H1 (cell line): ENCODE measurements at places on chromosomes 2 and 18. TPM values are rescaled to one million over a fixed set of nuclear protein-coding genes. Genes with fewer than 3 reads are reported as not detected.
A peak's percentile ranks its signal among the peaks of the same experiment; 100 is the strongest.

GRCh38 chr2:226424971-226425370 lies 374.6 kb downstream of the IRS1 start:
- DNase-seq = no peak

- DNase-seq = no peak
Measured at GRCh38 chr2:12807907-12808810, 91.4 kb downstream of the TRIB2 start.

DNA sequence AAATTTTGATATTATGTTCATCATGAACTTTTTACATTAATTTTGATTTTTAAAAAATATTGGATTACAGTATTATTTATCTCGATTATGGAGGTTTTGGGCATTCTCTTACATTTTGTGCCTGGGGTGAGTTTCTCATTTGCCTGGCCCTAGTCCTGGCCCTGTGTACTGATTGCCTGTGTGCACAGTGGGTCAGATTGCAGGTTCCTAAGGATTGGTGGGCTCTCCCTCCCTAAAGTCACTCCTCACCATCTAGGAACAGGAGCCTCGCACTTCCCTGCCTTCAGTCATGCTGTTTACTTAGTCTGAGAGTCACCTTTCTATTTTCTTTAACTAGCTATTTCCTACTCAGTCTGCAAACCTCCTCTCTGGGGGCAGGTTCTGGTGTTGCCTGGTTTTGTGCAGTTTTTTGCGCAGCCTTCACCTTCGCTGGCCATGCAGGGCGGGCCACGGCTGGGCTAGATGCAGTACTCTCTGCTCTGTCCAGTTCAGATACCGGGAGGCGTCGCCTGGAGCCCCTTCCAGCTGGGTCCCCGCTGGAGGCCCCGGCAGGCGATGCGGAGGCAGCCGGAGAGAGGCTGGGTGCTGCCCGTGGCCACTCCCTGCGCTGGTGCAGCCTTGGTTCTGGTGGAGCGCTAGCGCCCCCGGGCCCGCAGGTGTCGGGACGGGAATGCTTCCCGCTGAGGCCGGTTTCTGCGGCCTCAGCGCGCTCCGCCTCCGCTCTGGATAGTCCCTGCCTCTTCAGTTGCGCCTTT lies 23.3 kb upstream of the MC5R start:
- DNase-seq = peak; percentile 75

- DNase-seq = no peak
Measured at GRCh38 chr2:199975273-199975895, 20.0 kb downstream of the MAIP1 start.

- DNase-seq = no peak
Measured at GRCh38 chr2:26534098-26534864, 56.4 kb upstream of the OTOF start.

- no peak for DNase-seq
Measured at GRCh38 chr18:60235164-60235563, 137.4 kb downstream of the MC4R start.

DNA sequence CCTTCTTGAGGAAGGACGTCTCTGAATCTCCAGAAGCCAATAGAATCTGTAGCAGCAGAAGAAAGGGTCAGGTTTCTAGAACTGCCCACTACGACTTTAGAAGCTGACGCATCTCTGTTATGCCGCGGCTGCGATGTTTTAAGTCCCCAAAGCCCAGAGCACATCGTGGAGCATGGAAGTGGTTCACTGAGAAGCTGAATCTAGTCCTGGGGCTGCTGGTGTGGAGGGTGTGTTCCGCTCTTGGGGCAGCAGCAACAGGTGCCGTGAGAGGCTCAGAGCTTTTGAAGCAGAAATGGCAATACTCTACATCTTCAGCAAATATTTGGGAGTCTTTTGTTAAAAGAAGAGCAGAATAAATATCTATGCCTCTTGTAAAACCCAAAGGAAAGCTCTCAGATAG lies 48.9 kb upstream of the RMDN2 start:
- DNase-seq = no peak

DNA sequence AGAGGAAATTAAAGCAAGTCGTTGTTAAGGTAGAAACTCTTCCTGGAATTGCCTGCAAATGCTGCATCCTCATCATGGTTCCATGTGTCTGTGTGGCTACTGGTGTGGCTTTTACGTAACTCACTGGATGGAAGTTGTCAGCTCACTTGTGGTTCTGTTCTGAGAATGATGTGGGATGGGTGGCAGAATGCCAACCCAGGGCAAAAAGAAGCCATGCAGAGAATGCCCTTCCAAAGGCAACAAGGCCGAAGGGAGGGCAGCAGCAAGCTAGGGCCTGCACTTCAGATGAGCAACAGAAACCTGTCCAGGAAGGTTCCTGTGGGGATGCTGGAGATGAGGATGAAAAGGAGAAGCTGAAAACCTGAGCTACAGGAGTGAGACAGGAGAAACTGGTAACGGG lies 10.4 kb upstream of the NAPG start:
- no peak for DNase-seq

DNA sequence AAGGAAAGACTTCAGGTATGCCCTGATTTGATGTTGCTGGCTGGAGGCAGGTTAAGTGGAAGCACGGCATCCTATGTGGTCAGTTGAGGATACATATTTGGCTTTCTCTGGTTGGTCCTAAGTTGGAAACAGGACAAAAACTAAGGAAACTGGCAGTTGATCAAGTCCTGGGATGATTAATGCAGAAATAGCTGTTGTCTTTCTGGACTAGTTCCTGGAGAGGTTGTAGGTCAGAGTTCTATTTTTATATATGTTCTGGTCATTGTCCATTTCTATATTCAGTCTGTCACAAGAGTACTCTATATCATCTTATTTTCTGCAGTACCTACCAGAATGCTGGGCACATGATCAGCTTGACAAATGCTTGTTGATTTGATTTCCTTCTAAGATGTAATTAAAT lies 4.0 kb upstream of the SLC35F5 start:
- no peak for DNase-seq

GRCh38 chr2:12714391-12715221 lies 2.1 kb upstream of the TRIB2 start:
- no peak for DNase-seq

- no peak for DNase-seq
Measured at GRCh38 chr2:233021771-233022170, 8.7 kb upstream of the NGEF start.

GRCh38 chr2:84429328-84429727 lies 29.8 kb downstream of the SUCLG1 start:
- no peak for DNase-seq

GRCh38 chr2:70923378-70924015 lies 12.2 kb upstream of the ATP6V1B1 start:
- DNase-seq = no peak

DNA sequence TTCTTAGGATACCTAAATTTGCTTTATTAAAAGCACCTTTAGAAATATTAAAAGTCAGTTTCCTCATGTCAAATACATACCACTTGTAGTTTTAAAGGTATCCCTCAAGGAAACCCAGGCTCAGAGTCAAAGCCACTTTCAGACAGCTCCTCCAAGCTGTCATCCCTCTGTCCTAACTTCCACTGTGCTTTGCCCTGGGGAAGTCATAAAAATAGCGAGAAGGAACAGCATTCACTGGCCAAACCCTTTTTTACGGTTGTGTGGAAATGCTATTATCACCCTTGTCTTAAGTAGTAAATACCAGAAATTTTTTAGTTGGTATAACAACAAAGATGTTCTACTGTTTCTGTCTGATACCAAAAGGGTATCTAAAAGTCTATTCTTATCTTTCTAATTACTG lies 680.5 kb downstream of the ZEB2 start:
- no peak for DNase-seq

GRCh38 chr18:4285525-4285924 lies 169.6 kb downstream of the DLGAP1 start:
- DNase-seq = no peak

GRCh38 chr2:42809819-42810120 lies 17.4 kb upstream of the HAAO start:
- peak; percentile 21 for DNase-seq

- DNase-seq = no peak
Measured at GRCh38 chr2:166725927-166726924, 162.1 kb upstream of the XIRP2 start.

GRCh38 chr2:104914509-104914908 lies 60.6 kb downstream of the POU3F3 start:
- DNase-seq = no peak

DNA sequence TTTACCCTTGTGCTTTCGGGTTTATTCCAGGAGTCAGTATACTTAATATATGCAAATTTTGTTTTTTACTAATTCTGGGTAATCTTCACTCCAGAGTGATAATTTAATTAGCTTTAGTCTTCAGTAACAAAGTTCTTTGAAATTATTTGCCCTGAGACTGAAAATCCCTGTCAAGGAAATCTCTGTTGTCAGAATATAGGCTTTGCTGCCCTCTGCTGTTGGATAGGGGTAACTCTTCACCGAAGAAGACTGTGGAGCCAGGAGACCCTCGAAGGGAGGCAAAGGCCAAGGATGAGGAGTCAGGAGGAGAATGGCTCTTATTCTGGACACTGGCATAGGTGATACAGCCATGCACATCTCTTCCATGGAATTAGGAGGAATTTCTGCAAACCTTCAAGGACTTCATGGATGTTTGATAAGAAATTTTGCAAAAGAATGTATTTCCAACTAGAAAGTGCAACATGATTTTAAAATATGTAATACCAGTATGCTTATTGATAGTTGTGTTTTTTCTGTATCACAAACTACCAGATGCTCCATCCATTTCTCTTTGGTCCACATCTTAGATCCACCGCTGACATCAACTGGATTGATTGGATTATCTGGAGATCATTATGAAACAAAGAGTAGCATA lies 182.3 kb downstream of the RDH14 start:
- DNase-seq = no peak

DNA sequence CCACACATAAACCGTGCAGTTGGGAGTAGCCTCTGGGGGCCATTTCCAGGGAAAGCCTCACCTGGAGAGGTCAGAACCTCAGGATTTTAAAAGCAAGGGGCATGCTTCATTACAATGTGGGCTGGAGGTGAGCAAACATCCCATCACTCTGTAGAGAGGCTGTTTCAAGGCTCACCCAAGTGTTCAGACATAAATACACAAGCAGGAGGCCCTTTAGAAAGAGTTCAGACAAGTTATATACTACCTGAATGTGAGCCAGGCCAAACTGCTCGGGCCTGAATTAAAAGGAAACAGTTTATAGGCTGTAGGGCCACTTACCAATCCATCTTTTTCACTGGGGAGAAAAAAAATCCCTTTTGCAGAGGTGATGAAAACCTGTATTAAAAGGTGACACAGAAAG lies 540.0 kb upstream of the ZEB2 start:
- no peak for DNase-seq

DNA sequence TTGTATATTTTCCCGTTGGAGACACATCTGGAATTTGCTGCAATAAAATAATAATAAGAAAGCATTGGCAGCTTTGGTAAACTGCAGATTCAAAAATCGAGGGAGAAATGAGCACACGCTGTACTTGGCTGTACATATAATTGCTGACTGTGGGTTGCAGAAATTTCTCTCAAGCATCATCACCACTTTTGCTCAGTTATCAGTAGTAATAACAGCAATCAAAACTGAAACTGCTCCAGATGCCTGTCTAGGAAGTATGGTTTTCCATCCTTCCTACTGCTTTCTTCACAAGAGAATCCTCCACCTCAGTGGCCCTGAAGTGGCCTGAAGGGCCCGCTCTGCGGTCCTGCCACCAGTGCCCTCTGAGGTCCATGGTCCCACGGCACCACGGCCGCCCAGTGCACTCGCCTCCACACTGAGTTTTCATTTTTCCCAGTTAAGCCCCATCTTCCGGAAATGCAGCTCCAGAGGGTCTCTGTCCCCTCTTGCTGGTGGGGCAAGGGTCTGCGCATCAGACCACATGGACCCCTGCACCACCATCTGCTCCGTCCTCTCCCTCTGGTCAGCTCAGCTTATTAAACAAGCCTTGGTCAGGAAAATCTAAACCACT lies 3.9 kb downstream of the DUSP28 start:
- no peak for DNase-seq

DNA sequence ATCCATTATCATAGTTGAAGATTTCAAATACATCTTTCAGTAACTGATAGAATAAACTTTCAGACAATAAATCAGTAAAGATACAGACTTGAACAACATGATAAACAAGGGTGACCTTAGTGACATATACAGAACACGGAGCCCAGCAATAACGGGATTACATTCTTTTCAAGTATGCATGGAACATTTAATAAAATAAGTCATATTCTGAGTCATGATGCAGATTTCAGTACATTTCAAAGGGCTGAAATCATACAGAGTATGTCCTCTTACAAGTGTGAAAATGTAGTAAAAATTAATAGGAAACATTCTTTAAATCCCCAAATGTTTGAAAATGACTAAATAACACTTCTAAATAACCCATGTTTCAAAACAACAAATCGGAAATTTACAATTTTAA lies 17.2 kb upstream of the KLHL29 start:
- DNase-seq = no peak

DNA sequence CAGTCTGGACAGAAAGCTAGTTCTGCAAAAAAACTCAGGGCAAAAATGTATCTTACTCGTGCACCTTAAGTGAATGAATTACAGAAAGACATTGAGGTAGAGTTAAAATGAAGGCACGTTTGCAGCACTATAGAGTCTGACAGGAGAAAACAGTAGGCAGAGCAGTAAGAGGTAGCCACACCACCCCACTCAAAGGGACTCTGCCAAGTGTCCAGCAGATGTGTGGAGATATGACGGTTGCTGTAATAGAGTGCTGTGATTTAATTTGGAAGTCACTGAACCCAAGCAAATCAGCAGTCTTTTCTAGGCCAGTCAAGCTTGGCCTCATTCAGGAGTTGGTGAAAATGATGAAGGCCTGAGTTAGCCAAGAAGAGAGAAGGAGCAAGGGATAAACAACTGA lies 464.4 kb downstream of the PTPRM start:
- DNase-seq = no peak

- DNase-seq = no peak
Measured at GRCh38 chr2:191690327-191690726, 12.4 kb downstream of the NABP1 start.

Gene ELOA2
- total RNA-seq = not detected in 2 replicates

Gene LIPG
- total RNA-seq = 9.8 and 11.8 TPM in 2 replicates

Gene SCN9A
- total RNA-seq = 6.1 and 6.2 TPM in 2 replicates

Gene CROCC2
- not detected in 2 replicates for total RNA-seq

Gene COQ10B
- 17.0 and 17.3 TPM in 2 replicates for total RNA-seq

Gene CHAC2
- total RNA-seq = 11.2 and 11.7 TPM in 2 replicates

Gene NOL4
- 1.6 and 2.6 TPM in 2 replicates for total RNA-seq

Gene YPEL5
- 28.0 and 28.6 TPM in 2 replicates for total RNA-seq

Gene PAX8
- total RNA-seq = not detected in 2 replicates

Gene TANC1
- total RNA-seq = 7.6 and 7.8 TPM in 2 replicates

Gene PFN4
- total RNA-seq = not detected in 2 replicates

Gene FOXI3
- total RNA-seq = 15.9 and 17.1 TPM in 2 replicates

Gene DSC2
- 39.3 and 39.7 TPM in 2 replicates for total RNA-seq
